ENCODE measurements at places on chromosomes 5 and 9.
A peak's percentile ranks its signal among the peaks of the same experiment; 100 is the strongest.

DNA sequence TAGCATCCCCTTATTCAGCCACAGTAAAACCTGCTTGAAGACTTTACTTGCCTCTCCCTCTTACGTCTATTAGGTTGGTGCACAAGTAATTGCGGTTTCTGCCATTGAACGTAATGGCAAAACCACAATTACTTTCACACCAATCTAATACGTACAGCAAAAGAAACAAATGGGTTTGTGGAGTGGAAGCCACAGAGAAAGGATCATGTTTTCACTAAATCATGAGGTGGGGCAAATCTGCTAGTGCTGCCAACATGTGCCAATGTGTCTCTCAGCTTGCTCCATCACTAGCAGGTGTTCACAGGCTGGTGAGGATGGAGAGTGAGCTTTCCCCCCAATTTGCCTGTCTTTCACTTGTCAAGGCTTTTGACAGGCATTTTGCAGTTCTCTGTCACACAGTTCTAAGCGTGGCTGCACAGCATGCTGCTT is 15.9 kb downstream of the DMAC1 start:
- DNase-seq: no peak

- no peak for DNase-seq
Measured at GRCh38 chr5:109931049-109931780, 241.5 kb downstream of the MAN2A1 start.

GRCh38 chr5:25863811-25864210 is 1174.6 kb downstream of the CDH9 start:
- no peak for DNase-seq

DNA sequence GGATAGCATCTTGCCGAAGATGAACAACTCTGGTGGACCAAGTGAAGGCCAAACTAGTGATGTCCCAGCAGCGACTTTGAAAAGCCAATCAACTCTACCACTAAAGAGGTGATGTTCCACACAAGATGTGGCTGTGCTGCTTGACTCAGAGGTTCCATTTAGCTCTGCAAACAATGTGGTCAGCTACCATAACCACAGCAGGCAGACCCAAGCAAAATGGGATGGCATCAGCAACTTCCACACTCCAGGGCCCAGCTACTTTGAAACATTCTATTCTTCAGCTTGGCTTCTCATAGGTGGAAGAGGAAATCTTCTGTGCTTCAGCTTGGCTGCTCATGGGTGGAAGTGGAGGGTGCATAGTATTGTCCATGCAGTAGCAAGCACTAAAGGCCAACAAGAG is 70.5 kb downstream of the IRX2 start:
- DNase-seq: no peak

DNA sequence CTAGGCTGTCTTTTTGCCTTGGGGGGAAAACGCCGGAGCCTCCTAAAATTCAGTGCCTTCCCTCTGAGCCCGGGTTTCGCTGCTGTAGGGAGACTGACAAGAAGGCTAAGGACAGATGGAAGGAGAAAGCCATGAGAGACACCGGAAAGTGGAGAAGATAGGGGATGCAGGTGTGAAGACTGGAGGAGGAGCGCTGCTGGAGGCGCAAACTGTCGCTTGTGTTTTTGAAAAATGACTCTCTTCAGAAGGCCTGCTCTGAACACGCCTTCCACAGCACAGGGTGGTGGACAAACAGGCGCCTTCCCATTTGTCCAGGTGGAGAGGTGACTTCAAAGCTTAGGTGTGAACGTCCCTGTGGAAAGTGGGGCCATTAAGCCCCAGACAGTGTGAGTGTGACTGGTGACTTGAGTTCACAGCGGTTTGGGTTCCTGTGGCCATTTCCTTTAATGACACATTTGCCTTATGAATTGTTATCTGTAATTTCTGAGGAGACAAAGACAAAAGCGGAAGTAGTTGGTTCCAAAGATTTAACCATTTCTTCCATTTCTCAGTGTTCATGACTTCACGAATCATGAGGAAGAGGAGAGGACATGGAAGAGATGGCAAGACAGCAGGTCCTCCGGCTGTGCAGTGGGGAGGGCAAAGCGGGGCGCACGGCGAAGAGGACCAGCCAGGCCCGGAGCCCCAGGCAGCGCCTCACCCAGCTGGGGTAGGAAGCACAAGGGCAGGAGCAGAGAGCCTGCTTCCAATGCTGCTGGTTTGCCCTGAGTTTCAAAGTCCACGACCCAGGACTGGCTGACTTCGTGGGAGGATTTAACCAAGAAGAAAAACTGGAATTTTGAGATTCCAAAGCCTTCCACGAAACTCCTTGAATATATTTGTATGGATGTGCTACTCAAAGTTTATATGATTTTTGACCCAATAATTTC is 27.8 kb upstream of the SEMA4D start:
- DNase-seq: no peak

- DNase-seq: peak; percentile 56
Measured at GRCh38 chr5:141040093-141040770, 10.9 kb upstream of the PCDHB1 start.

DNA sequence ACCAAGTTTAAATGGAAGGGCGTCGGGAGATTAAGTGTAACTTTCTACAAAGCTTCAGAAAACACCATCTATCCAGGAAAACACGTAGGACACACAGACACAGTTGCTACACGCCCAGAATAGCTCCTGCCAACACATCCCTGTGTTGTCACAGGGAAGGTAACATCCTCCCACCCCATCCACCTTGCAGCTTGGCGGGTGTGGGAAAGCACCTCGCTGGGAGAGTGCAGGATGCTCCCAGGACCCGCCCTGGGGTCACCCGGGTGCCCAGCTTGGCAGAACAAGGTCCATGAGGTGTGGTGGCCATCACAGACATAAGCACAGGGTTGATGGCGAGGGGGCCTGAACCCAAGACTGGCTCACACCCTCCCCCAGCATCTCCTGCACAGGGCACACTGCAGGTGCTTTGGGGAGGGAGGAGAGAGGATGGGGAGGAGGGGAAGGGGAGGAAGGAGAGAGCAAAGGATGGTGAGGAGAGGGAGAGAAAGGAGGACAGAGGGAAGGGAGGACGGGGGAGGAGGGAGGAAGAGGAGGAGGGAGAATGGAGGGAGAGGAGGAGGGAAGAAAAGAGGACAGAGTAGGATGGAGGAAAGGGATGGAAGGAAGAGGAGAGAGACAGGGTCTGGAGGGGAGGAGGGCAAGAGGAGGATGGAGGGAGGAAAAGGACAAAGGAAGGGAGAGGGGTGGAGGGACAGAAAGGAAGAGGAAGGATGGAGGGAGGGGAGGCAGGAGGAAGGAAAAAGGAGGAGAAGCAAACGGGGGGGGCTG is 37.2 kb downstream of the GOLM1 start:
- DNase-seq: no peak

- DNase-seq: peak; percentile 57
Measured at GRCh38 chr9:136694163-136694871, 7.1 kb upstream of the AGPAT2 start.

DNA sequence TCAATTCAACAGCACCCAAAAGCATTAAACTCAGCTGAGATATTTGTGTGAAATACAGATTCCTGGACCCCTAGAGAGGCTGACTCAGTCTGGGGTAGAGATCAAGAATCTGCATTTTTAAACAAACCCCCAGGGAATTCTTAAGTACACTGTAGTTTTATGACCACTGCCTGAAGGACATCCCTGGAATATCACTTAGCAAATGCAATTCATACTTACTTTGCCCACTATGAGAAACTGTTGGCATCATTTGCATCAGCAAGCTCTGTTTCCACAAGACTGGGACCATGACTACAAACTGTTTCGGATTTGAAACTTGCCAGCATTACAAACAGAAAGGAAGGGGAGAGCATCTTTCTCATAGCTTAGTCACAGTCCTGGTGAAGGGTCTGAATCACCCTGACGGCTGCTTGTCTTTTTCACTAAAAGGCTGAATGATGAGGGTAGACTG is 63.7 kb downstream of the MLLT3 start:
- DNase-seq: peak; percentile 58

GRCh38 chr9:109780453-109781033 is 545 bp downstream of the PALM2AKAP2 start:
- DNase-seq: no peak

DNA sequence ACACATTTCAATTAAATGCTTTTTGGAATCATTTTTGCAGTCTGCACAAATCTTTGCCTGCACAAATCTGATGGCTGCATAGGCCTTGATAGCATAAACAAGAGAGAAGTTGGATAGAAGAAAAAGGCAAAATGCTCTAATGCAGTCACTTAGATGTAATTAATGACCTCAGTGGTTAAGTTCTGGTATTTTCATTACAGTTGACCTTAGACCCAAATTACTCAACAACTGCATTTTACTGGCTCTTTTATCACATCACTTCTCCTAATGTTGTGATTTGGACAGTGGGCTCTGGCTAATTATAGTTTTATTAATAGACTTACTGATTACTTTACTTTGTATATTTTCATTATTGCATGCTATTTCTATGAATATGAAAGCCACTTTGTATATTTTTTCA is 34.3 kb downstream of the NTRK2 start:
- DNase-seq: no peak

DNA sequence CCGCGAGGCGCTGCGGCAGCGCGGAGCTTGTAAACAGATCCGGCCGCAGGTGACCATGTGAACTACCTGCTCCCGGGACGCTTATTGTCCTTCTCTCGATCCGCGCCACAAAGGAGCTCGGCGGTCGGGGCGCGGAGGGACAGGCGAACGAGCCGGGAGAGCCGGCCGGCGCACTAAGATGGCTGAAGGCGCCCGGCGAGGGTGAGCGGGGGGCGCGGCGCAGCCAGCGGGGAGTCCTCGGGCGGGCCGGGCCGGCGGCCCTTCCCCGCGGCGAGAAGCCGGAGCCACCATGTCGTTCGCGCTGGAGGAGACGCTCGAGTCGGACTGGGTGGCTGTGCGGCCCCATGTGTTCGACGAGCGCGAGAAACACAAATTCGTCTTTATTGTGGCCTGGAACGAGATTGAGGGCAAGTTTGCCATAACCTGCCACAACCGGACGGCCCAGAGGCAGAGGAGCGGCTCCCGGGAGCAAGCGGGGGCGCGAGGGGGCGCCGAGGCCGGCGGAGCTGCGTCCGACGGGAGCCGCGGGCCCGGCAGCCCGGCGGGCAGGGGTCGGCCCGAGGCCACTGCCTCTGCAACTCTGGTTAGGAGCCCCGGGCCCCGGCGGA is 535 bp downstream of the JMY start:
- DNase-seq: peak; percentile 8

GRCh38 chr5:149006426-149006825 is 56.4 kb downstream of the SH3TC2 start:
- DNase-seq: no peak

DNA sequence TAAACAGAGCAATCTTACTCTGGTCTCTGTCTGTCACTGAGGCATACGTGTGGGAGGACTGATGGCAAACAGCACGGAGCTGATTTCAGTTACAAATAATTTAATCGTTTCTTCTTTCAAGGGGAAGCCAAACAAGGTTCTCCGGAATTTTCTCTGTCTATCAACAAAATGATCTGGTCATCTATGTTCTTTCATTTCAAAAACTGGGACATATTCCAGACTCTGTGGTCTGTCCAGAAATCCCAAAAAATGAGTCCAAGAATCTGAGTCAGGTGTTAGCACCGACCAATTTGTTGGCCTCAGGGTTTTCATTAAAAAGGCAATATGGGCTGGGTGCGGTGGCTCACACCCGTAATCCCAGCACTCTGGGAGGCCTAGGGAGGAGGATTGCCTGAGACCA is 69.9 kb upstream of the ZNF608 start:
- DNase-seq: no peak

GRCh38 chr5:141094481-141095262 is at the start of gene PCDHB2:
Gene PCDHB2 (plus strand): TSS chr5:141094615. CDS start chr5:141094791, 176 bp downstream.
- DNase-seq: peak; percentile 11
